Stimulated activated CD8-positive, alpha-beta memory T cell treated with anti-CD3 and anti-CD28 coated beads, Interleukin-12 subunit alpha, Interleukin-12 subunit beta, amount 100 ng/mL, for 4 hours (primary cell): ENCODE measurements at places on chromosomes 1 and 21.

- no peak for DNase-seq
These were observed 77.9 kb upstream of the NFIA start for GRCh38 chr1:61004262-61005003.

GRCh38 chr1:25797939-25798338, 2.1 kb upstream of the SELENON start:
- no peak for DNase-seq

DNA sequence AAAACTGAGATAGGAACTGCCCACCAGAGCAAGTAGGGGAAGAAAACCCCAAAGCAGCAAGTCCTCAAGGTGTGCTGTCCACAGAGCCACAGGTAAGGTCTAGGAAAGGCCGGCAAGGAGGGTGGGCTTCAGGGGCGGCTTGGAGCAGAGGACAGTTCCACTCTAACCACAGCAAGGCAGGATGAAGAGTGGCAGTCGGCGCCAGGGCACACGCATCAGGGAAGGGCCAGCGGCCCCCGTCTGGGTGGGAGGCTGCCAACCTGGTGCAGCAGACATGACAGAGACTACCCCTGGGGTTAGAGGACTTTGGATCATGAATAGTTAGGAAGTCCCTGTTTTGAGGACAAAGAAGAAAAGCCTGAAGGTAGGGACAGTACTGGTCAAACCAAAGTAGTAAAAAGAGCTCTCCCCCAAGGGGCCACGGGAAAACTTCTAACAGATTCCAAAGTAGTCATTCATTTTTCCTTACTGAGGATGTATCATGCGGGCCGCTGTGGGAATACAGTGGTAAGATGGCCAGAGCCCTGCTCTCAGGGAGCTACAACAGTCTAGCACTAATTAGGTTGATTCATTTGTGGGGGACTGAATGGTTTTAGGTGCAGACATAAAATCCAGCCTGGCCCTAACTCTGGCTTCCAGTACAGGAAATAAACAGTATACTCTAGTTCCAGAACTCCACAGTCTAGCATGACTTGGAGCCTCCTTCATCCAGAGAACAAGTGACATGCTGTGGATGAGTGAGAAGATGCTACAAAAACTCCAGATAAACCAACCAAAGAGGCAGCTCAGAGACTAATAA, 3.5 kb upstream of the RAP1GAP start:
- DNase-seq: no peak

GRCh38 chr21:44815852-44816628, 1.8 kb downstream of the SUMO3 start:
- DNase-seq: no peak

- no peak for DNase-seq
These were observed 17.2 kb downstream of the HIVEP3 start for GRCh38 chr1:41901551-41901950.

DNA sequence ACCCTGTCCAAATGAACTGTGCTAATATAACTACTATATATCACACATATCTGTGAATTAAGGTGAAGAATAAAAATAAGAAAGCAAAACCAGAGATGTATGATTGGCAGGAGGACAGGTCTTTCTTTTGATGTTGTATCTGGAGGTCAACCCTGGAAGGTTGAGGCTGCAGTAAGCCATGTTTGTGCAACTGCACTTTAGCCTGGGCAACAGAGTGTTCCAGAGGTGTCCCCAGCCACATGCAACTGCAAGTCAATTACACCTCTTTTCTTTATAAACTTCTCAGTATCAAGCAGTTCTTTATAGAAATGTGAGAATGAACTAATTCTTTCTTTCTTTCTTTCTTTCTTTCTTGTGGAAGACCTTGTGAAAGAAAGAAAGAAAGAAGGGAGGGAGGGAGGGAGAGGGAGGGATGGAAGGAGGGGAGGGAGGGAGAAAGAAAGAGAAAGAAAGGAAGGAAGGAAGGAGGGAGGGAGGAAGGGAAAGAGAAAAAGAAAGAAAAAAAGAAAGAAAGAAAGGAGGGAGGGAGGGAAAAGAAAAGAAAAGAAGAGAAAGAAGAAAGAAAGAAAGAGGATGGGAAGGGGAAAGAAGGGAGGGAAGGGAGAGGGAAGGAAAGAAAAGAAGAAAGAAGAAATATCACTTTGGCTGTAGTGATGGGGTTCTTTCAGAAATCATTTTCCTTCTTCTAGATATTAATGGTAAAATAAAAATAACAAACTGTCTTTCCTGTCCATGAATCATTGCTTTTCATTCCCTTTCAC, 54.0 kb upstream of the S1PR1 start:
- DNase-seq: no peak

- no peak for DNase-seq
These were observed 1.9 kb upstream of the TSNAX start for GRCh38 chr1:231526536-231526935.

GRCh38 chr21:38663282-38663681, 142.4 kb upstream of the ETS2 start:
- DNase-seq: no peak

GRCh38 chr1:89611721-89612120, 21.2 kb upstream of the LRRC8C start:
- no peak for DNase-seq

DNA sequence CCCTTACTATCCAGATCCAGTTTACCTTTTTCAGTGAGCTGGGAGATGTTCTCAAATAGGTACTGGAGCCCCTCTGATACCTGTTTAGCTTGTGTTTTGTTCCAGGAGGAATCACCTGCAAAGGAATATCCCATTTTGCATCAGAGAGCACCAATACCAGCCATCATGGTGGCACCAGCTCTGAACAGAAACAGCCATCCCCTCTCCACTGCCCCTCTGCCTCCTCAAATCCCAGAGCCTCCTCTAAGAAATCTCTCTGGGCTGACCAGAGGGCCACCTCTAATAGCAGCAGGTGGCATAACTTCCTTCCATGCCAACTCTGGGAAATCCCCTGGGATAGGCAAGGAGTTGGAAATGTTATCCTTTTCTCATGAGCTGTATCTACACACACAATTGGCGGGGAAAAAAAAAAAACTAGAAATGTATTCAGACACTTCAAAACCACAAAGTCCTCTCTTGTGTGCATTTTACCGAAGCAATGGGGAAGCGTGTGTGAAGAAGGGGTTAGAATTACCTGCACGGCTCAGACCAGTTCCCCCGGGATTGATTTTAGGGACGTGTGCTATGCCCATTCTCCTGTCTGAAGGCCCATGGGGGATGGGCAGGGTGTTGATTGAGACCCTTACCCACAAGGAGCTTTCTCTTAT, 2.4 kb downstream of the PGLYRP4 start:
- DNase-seq: no peak

- no peak for DNase-seq
These were observed 1.8 kb downstream of the CDKN2C start for GRCh38 chr1:50971748-50972305.

DNA sequence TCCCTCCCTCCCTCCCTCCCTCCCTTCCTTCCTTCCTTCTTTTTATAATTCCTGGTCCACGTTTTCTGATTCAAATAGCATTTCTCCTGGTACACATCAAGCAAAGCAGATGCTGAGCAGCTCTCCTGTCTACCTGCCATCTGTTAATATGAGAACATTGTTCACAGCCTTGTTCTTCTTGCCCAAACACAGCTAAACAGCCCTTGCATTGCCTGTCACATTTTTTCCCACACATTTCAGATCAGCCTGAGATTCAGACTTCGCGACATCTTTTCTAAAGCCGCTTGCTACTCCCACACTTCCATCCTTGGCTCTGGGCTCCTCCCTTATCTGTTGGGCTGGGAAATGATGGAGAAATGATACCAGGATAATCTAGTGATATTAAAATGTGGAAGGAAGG, 200.5 kb downstream of the PCP4 start:
- no peak for DNase-seq

GRCh38 chr1:162878000-162878596, 17.1 kb upstream of the CCDC190 start:
- no peak for DNase-seq

DNA sequence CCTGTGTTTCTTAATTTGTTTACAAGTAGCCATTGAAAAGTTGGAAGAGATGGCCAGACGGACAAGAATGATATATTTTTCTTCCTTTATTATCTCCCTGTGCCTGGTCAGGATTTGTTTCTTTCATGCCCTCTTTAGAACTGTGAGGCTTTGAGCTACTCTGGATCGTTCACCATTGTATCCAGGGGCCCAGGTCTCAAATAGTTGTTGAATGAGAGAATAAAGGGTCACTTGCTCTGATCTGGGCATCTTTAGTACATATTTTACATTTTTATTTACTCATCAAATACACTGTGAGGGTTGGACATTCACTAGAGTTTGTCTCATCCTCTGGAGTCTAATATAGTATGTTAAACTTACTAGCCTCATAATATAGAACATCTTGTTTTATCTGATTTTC, 48.7 kb downstream of the IVNS1ABP start:
- DNase-seq: no peak

DNA sequence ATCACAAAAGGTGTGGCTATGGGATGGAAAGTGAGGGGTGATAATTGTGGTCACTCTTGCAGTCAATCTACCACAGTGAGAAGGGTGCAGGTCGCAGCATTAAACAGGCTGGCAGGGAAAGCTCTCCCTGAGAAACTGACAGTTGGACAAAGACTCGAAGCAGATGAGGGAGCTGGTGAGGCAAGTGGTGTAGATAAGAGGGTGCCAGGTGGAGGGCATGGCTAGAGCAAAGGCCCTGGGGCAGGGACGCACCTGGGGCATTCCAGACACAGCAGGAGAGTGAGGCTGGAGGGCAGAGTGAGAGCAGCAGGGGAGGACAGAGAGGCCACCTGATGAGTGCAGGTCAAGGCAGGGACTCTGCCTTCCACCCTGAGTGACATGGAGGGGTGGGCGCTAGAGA, 264.8 kb downstream of the PRDM2 start:
- no peak for DNase-seq

GRCh38 chr1:61058483-61059245, 23.7 kb upstream of the NFIA start:
- DNase-seq: no peak

GRCh38 chr1:118918230-118918939, 69.8 kb downstream of the TBX15 start:
- no peak for DNase-seq

GRCh38 chr1:48688102-48688760, 88.5 kb downstream of the BEND5 start:
- DNase-seq: no peak

DNA sequence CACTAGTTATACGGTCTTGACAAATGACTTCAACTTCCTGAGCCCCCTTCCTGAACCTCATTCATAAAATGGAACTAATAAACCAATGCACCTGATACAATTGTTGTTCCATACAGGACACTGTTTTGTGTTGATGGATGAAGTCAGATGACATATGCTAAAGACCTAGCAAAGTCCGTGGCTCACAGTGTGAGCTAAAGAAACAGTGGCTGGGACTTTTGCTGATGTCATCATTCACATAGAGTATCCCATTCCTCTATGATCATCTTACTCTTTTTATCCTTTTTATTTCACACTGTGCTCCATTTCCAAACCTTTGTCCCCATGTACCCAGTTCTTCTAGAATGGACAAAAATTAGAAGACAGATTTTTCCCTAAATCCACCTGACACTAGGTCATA, 83.7 kb upstream of the KAZN start:
- no peak for DNase-seq

DNA sequence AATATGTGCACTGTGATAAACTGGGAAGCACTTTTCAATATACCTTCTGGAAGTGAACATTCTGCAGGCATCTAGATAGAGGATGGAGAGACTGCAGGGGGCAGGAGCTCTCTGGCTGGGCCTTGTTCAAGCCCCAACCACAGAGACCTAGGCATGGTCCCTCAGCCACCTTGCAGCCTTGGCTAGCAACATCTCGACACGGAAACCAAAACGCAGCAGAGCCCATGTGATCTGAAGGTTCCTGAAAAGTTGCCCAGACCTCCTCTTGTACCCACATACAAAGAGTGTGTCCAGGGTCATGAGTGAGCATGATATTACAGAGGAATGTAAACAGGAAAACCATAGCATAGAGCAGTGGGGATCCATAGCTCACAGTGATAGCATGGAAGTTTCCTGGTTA, 33.1 kb upstream of the SAMD11 start:
- DNase-seq: no peak

DNA sequence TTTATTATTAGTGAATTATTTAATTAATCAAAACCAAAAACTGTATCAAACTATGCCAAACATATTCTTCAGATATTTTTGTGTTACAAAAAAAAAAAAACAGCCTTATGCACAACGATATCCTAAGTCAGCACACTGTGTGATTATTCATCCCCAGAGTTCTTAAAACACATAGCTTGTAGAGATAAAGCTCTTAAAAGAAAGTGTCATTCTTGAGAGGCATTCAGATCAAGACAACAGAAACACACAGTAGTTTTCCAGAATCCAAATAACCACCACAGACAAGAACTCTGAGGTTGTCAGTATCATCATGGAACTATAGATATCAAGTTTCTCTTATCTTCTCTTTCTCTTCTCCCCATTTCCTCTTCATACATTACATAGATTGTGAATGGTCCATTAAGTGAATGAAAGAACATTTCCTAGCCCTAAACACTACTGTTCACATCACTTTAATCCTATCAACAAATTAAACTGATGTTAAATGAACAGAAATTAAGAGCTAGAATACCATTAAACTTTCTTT, 13.5 kb downstream of the ZZZ3 start:
- no peak for DNase-seq

DNA sequence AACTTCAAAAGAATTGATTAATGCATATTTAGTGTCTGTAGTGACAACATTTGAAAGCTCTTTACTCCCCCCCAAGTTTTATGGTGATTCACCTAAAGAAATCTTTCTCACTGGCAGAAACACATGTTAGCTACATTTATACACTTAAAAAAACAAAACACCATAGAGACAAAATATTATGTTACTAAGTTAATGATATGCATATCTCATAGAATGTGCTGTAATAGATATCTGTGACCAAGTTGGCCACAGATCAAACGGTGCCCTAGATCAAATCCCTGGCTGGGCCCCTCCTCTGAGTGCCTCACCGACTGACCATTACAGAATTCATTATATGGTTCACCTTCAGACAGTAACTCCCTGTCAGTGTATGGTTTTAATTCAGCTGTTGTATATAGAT, 322.1 kb upstream of the LYPLAL1 start:
- DNase-seq: no peak

DNA sequence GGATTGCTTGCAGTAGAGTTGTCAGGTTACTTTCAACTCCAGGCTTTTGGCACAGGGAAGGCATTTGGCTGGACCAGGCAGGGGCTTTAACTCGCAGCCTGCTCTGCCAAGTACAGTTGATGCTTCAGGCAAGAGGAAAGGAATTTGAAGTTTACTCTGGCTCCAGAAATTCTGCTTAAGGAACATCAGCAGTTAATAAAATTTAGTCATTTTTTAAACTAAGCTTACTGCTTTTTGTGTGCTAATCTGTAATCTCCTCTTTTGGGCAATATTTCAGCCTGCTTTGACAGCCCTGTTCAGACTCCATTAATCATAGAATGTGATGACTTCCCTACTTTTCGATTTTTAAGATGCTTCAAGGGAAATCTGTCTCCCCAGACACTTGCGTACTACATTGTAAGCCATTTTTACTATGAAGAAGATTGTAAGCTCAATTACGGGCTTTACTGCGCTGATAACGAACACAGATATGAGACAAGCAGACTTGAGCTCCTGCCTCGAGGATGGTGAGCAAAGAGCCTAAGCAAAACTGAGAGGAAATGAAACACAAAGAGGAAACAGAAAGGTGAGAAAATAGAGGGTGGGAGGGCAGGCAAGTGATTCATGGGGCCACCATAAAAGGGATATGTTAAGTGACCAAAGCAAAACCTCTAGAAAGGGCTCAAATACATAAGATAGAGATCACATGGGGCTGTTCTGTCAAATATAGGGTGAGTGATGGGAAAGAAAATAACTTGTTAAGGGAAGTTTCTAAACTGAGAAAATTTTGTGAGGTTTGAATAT, 76.6 kb upstream of the VAV3 start:
- DNase-seq: no peak

- DNase-seq: no peak
These were observed 47.5 kb upstream of the EFHD2 start for GRCh38 chr1:15362096-15362736.

- no peak for DNase-seq
These were observed 127.8 kb downstream of the HS2ST1 start for GRCh38 chr1:87042111-87042811.
